ENCODE measurements at places on chromosomes 1 and 21.

GRCh38 chr1:17200756-17201155, 4.2 kb upstream of the PADI1 start:
- DNase-seq = no peak

DNA sequence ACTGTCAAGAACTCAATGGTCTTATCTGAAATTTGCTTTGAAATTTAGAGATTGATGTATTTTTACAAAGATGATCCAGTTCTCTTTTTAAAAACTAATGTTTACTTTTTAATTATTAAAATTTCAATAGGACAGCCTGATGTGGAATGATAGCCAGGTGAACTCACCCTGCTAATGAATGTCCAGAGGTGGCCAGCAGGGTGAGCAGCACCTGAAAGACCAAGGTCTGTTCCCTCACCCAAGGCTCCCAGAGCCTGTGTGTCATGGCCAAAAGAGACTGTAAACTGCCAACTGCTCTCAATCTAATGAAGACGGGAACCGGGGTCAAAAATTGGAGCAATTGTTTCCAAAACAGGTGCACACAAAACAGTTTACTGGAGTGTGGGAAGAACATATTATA, 340.4 kb downstream of the DISC1 start:
- DNase-seq = no peak

DNA sequence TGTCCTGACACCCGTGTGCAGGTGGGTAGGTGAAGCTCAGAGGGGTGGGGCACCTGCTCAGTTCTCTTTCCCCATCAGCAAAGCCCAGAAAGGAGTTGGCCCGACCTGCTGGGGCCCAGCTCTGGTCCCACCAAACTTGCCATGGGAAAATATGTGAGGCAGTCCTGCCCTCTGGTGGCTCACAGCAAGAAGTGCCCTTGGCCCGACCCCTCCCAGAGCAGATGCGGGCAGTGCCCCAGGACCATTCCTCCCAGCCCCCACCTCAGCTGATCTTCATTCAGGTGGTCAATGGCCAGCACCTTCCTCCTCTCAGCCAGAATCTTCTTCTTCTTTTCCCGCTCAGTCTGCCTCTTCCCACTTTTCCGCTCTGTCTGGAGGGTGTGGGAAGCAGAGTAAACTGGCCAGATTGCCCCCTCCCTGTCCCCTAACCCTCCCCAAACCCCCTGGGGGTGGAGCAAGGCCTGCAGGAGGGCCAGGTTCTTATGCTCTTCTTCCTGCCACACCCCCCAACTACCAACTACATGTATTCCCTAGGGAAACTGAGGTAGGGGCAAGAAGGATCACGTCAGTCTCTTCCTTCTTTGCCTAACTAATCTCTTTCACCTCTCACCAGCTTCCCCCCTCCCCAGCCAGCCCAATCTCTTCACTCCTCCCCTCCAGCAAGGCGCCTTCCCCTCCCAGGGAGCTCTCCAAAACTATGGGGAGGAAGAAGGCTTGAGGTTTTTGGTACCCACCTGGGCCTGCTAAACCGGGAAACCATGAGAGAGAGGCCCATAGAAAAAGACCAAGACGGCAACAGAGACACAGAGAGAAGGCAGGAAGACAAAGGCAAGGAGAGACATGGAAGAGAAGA, 15.6 kb downstream of the TNNT2 start:
- DNase-seq = peak; percentile 78

DNA sequence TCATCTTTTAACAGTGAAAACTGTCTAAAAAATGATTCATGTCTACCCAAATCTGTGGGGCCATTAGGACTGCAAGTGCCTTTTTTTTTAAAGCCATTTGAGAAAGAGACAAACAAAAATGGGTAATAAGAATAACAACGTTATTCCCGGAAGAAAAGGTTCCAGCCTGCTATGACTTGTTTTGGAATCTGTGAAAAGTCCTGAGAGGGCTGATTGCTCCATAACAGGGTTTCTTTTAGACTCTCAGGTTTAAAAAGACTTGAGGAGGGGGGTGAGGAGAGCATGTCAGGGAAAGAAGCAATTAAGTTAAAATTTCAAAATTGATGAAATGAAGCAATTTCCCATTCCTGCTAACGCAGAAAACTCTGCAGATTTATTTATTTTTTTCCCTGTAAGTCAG, 56.4 kb downstream of the CACHD1 start:
- no peak for DNase-seq

DNA sequence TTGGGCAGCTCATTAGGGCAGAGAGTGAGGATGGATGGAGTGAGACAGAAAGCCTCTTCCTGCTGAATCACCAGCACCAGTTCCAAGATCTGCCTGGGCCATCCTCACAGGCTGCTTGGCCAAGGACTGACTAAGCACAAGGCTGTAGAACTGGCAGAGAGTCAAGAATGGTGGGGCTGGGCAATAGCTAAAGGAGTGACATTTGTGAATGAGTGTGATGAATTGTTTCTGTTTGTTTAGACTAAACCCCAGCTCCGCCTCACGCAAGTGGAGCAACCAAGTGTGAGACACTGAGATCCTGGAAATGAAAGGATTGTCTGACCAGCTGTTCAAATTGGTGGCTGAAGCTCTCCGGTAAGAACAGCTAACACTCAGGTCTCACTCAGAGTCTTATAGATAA, 38.6 kb downstream of the BRINP2 start:
- DNase-seq = peak; percentile 10

DNA sequence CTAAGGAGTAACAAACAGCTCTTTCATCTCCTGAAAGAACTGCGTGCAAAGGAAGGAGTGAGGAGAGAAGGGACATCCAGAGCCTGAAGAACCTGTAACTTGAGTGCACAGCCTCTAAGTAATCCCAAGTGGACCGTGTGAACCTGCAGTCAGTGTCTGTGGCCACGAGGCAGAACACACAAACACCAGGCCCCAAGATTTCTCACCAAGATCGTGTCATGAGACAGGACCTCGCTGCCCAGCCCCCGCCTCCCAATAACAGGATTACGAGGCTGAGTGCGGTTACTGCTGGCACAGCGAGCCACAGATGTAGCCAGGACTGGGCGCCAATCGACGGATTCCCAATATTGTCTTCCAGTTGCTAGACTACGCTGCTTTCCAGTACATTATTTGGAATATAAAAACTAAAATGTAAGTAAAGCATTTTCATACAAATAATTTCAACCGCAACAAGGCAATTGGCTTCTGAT, 101.3 kb upstream of the SLC25A33 start:
- peak; percentile 70 for DNase-seq

GRCh38 chr21:30206551-30207251, 9.2 kb downstream of the CLDN8 start:
- DNase-seq = peak; percentile 32

DNA sequence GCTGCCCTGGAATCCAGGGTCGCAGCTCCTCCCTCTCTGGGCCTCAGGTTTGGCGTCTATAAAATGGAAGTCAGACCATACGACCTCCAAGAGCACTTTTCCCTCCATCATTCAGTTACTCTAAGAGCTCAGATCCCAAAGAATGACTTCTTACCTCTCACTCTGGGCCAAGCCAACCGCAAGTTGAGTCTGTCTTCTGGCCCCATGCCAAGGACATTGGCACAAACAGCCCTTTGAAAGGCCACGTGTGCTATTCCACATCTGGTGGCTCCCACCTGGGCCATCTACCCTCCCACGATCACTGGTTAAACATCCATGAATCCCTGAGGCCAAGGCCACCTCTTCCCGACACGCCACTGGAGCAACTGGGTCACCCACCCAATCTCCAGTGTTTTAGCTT, 12.4 kb downstream of the SLC2A7 start:
- no peak for DNase-seq

GRCh38 chr1:214067853-214068703, 80.3 kb downstream of the PROX1 start:
- no peak for DNase-seq

GRCh38 chr1:214570442-214570841, 19.0 kb upstream of the PTPN14 start:
- no peak for DNase-seq

GRCh38 chr1:35030756-35031446, 844 bp downstream of the ZMYM6 start:
- peak; percentile 59 for DNase-seq

DNA sequence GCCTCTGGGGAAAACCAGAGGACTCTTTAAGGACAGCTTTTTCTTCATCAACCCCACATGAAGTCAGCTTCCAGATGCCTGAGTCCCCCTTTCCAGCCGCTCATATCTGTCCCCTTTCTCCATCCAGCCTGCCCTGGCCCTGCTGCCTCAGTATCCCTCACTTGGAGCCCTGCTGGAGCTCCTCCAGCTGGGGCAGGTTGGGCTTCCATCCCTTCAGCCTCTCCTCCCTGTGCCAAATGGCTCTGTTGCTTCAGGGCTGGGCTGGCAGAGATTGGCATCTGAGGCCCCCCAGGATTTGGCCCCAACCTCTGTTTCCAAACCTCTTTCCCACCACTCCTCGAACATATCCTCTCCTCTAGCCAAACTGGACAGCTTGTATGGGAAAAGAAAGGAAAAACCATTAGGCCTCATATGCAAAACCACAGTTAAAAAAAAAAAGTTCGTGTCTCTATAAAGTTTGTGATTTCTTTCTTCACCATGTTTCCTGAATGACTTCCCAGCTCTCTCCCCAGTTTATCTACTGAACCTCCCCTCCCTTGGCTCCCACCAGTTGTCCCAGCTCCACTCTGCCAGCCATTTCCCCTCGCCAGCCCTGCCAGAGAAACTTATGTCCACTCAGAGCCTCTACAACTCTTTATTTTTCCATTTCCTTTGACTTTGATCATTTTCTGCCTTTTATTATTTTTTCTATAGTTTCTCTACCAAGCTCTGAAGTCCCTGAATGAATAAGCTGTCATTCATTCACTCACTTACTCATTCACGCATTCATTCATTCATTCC, 217.9 kb downstream of the FOXD2 start:
- no peak for DNase-seq

DNA sequence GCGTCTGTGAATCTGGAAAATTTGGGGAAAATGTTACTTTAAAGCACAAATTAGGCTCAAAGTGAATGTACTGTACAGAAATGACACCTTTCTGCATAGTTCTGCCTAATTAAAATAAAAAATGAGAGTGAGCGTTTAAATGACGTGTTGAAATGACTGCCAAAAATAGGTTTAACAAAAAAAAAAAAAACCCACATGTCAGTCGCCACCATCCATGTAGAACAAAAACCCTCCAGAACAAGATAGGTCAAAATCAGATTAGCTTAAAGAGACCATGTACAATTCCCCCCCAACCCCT, 745 bp downstream of the PARP1 start:
- no peak for DNase-seq

GRCh38 chr1:215241451-215241850, 158.9 kb downstream of the KCNK2 start:
- no peak for DNase-seq

DNA sequence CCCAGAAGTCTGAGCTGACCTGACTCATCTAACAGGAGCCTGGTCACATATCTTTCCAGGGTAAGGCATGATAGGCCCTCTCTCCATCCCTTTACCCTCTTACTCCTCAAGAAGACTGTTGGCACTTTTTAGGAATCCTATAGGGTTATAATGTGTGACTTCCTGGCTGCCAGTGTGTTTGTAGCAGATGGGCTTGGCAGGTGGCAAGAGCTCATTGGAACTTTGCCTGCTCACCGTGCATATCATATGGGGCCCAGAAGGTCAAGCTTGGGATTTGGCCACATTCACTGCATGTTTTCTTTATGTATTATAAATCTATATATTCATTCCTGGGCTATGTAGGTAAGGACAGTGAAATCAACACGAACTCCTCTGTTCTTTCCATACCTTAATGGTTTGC, 5.2 kb downstream of the KAZN start:
- no peak for DNase-seq

- DNase-seq = no peak
These were observed 767.0 kb downstream of the MRPL39 start for GRCh38 chr21:24840287-24840686.

DNA sequence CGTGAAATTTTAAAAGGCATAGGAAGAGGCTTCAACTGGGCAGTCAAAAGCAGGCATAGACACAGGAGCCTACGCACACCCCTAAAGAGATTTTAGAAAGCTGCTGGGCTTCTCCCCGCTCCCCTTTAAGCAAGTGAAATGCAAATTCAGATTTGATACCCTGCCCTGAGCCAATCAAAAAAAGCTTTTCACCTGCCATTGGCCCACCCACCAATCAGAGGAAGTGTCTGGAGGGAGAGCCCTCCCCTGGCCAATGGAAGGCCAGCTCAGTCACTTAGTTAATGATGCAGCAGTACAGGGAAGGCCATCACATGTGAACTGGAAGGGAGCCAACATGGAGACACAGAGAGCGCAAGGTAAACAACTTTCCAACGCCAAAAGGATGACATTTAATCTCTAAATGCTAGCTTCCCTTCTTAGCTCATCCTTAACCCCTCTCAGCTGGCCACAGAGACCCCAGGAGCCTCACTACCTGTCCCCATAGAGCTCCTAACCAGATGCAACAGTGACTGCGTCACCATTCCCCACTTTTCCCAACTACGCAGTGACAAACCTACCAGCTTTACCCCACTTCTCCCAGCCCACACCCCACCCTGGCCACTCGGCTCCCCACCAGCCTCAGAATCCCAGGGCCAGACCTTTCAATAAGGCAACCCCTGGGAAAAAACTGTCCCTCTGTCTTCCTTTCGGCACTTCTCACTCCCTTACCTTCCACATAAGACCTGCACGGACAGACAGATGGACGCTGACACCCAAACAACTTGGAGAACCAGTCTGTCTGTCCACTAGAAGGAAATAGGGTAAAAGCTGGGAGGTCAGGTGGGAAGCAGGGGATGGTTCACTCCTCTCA, 71.0 kb downstream of the CD46 start:
- peak; percentile 59 for DNase-seq

- no peak for DNase-seq
These were observed 118.5 kb downstream of the MRPS6 start for GRCh38 chr21:34191876-34192275.

- no peak for DNase-seq
These were observed at the start of gene FCRL2 for GRCh38 chr1:157776971-157777391. TSS of gene FCRL2 (minus strand) at chr1:157777132. CDS start at chr1:157777073, 59 bp downstream.

GRCh38 chr1:49204720-49205119, 428.0 kb upstream of the BEND5 start:
- no peak for DNase-seq

GRCh38 chr1:226644541-226645176, 94.4 kb downstream of the ITPKB start:
- DNase-seq = no peak

DNA sequence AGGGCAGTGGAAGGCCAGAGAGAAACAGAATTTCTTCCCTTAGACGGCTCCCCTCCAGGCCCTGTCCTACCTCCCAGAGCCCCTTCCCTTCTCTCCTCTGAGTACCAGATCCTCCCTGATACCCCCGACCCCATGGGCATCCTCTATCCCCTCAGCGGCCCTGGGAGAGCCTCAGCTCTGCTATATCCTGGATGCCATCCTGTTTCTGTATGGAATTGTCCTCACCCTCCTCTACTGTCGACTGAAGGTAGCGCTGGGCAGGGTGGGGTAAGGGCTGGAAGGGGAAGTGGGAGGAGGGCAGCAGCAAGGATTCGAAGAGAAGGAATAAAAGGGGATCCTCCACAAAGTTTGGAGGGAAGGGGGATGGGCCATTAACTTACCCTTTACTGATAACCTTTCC, 2.7 kb downstream of the FCER1G start:
- no peak for DNase-seq

Measured in mesendoderm (in vitro differentiated cells).